Esophagus mucosa (tissue), 1 donor: ENCODE measurements at places on chromosomes 1 and 21. TPM values are rescaled to one million over a fixed set of nuclear protein-coding genes. Genes with fewer than 3 reads are reported as not detected.

- ATAC-seq, result no peak
Measured at GRCh38 chr1:11930571-11931445, 3.7 kb upstream of the PLOD1 start.

DNA sequence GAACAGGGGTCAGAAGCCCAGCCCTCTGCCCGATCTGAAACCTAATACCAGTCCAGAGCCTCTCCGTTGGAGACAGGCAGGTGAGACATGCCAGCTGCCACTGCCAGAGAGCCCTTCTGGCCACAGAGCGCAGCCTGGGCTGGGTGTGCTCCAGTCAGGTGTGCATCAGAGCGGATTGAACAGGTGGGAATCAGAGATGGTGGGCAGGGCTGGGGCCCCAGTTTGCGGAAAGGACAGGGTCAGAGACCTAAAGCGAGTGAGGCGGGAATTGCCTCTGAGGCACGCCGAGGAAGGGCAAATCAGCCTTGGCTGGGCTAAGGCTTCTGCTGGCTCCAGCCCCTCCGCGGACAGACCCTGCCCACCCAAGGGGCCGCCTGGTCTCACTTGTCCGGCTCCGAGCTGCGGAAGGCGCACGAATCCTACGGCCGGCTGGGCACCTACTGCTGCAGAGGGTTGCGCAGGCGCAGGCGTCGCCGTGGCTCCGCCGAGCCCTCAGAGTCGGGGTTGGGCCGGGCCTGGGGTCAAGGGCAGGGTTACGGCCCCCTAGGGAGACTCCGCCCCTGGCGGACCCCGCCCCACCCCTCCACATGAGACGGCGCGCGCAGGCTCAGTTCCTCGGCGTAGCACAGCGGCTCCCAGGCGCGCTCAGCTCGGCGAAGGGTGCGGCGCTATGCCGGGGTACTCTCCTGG is 10.3 kb downstream of the CPLANE2 start:
- peak; percentile 33 for ATAC-seq

DNA sequence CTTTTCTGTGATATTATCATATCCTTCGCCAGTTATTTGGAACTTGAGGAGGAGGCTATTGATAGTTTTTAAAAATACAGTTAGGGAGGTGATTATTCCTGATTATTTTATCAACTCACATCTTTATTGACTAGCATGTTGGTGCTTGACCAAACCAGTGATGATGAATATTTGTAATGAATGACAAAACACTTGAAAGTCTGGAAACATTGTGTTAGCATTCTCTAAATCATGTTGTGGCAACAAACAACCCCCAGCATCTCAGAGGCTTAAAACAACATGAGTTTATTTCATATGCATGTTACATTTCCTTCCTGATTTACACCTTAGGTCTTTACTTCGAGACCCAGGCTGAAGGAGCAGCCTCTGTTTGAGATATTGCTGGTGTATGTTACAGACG is 10.7 kb upstream of the JUN start:
- ATAC-seq, result no peak

DNA sequence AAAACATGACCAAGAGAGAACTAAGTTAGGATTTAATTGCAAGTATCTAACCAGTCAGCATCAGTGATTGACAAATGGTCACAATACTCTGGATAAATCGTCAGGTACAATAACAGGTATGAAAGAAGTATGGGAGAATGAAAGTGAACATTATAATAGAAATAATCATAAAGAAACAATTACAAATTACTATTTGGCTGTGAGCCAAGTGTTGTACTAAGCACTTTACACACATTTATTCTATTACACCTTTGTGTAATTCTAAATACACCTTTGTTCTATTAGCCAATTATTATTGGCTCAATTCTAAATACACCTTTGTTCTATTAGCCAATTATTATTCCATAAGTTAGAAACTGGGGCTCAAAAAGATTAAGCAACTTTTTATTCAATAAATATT is 114.7 kb downstream of the KCNH1 start:
- ATAC-seq, result no peak

GRCh38 chr1:61007534-61008364 is 74.6 kb upstream of the NFIA start:
- ATAC-seq, result no peak

Gene C2CD4D
- 0.24 TPM for total RNA-seq

Gene COL24A1
- not detected for total RNA-seq
